NCI-H446 (cell line): ENCODE measurements at places on chromosomes 3 and 15.

DNA sequence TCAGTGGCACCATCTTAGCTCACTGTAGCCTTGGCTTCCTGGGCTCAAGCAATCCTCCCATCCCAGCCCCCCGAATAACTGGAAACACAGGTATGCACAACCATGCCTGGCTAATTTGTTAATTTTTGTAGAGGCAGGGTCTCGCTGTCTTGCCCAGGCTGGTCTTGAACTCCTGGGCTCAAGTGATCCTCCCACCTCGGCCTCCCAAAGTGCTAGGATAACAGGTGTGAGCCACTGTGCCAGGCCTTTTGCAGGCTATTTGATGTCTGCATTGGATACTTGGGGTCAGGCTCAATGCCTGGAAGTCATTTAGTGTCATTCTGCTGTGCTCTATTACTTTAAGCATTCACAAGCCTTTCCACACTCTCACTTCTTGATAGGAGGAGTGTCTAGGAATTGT, 17.6 kb downstream of the LIMD1 start:
- DNase-seq, result no peak

- no peak for DNase-seq
Observed at GRCh38 chr3:12643010-12643380, 20.9 kb downstream of the RAF1 start.

- DNase-seq, result no peak
Observed at GRCh38 chr3:95334461-95334860, 1271.6 kb downstream of the NSUN3 start.

GRCh38 chr3:141878817-141879216, 2.4 kb downstream of the ATP1B3 start:
- DNase-seq, result no peak

DNA sequence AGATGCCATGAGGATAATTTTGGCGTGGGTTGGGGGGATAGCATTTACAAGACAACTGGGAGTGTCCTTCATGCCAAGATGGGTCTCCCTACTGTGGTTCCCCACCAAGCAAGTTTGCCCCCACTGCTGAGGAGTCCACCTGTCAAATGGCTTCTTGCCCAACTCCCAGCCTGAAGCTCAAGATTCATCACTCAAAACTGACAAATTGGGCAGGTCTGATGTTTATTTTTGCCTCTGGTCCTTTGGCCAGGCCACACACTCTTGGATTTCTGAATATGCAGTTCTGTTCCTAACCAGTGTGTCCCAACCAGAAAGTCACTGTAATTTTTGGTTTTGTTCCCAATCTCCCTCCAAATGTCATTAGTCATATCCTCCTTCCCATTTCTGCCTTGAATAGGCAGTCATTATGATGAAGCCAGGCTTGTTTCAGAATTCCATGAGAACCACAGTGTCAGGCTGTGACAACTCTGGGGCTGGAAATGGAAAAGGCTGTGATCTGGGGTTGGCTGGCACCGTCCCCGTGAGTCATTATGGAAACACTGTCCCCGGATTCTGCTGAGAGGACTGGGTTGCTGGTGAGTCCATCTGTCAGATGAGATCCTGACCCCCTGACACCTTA, 29.3 kb upstream of the MEF2A start:
- DNase-seq, result no peak

GRCh38 chr3:119401069-119401468, 62.3 kb downstream of the TMEM39A start:
- no peak for DNase-seq

GRCh38 chr3:39819899-39820298, 10.5 kb downstream of the MYRIP start:
- no peak for DNase-seq
